CD4-positive, alpha-beta T cell treated with Interleukin-15 for 1 hour (primary cell): ENCODE measurements at places on chromosomes 3 and 15.

DNA sequence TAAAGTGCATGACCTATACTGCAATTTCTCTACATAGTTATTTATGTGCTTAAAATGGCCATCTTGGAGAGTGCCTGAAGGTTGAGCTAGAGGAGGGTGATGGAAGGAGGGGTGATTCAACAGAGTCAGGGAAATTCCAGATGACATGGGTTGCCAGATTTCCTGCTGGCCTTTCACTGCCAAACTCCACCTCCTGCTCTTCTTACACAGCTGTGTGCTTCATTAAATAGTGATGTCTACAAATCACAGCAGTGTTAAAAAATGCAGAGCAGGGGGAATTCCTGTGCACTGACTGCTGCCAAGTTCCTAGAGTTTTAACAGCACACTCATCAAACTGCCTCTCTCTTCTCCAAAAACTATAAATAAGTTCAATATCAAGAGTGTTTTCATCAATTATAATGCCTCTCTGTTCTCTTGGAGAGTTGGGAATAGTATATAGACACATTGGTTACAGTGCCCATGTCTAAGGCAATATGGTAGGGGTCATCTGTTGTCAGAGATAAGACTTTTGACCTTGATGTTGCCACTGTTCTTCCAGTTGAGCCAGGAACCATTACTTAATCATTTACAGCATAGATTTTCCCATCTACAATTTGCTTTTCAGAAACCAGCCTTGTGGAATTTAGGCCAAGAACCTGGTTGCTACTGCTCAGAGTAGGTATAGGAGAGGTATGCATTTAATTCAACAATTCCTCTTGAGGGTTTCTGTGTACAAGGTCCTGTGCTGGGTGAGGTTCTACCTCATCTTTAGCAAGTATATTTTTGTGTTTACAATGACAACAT is 79.6 kb downstream of the TP63 start:
- DNase-seq, result no peak

DNA sequence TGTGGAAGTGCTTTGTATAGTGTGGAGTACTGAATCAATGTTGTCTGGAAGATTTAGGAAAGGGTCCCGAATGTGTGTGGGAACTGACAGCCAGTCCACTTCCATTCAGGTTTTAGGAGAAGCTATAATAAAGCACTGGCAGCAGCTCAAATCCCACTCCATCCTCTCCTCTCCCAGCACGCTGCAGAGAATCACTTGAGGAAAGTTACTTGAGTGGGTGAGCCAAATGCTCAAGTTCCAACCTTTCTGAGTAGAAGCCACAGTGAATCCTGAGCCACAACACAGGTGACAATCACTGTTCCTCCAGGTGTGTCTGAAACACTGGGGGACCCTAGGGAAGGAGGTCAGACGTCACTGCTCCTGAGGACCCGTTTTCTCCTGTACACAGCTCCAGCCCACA is 106.5 kb downstream of the TIGIT start:
- DNase-seq, result no peak

DNA sequence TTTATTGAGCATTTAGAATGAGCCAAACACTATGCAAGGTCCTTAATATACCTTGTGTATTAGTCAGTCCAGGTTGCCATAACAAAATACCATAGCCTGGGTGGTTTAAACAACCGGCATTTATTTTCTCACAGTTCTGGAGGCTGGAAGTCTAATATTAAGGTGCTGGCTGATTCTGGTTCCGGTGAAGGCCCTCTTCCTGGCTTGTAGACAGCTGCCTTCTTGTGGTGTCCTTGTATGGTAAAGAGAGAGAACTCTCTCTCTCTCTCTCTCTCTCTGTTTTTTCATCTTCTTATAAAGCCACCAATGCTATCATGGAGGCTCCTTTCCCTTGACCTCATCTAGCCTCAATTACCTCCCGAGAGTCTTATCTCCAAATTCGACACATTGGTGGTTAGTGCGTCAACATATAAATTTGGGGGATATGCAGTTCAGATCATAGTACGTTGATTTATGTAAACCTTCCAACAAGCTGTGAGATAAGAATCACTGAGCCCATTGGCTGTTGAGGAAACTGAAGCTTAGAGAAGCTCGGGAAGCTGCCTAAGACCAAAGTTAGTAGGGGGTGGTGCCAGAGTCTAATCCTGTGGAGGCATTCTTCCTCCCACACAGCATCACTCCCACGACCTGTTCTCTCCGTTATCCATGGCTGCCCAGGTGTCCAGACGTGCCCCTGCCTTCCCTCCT is 298.0 kb upstream of the PROK2 start:
- DNase-seq, result no peak

DNA sequence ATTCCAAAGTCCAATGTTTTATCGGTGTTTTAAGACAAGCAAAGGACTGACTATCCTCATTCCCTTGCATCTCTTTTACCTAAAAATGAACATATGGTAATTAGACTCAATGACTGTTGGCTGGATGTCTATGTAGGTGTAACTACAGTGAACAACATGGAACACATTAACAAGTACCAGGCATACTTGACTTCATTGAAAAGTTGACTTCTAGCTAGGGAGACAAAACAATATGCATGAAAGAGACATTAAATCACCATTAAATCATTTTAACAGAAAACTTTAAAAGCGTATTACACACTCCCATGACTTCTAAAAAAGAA is 34.3 kb upstream of the ANPEP start:
- no peak for DNase-seq

- peak; percentile 85 for DNase-seq
Measured at GRCh38 chr3:49358217-49358883, at the start of gene GPX1. Gene GPX1 (minus strand): TSS chr3:49358353. CDS start chr3:49358278, 75 bp downstream.

DNA sequence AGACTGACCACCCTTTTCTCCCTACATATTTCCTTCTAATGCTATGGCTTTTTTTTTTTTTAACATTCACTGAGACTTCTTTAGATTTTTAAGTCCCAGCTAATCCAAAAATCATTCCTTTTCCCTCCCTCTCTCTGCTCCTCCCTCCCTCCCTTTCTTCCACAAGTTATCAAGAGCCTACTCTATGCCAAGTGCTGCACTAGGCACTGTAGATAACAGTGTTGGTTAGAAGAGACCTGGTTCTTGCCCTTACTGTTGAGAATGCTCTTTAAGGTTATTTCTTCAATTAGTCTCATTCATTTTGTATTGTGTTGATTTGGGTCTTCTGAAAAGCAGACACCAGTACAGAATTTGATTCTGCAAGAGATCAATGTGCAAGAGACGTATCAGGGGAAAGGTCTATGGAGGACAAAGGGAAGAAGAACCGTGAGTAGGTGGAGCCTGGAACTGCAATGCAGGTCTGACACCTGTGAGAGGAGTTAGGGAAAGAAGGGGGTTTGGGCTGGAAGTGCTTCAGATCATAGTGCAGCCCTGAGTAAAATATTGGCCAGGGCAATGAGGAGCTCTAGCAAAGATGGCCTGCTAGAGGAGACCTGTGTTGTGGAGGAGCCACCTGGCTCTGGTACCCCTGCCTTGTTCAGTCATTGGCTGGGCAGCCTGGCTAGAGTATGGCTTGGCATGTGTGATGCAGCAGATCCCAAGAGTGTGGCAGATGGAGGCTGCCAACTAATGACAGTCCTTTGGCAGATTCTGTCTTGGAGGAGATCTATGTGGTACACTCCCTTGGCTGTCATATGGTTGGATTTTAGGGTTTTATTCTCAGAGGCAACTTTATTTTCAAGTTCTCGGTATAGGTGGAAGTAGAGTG is 9.7 kb upstream of the PCOLCE2 start:
- no peak for DNase-seq

DNA sequence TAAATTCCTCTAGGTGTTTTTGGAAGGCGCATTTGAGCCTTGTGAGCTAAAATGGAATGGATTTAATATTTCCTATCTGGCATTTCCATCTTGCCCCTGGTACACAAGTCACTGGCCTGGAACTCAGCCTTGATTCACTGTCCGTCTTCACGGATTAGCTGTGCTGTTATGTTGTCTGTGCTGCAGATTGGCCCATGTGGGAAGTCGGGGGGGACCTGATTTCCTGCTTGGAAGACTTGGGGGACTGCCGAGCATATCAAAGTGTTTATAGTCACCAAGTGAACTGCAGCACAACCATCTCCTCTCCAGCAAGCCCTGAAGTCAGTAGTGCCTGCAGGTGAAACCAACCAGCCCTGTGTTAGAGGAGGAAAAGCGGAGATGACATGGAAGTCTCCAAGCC is 12.2 kb downstream of the GHRL start:
- DNase-seq, result no peak

GRCh38 chr3:78277801-78278200 is 1237.9 kb downstream of the ROBO2 start:
- no peak for DNase-seq

GRCh38 chr15:49620199-49620598 is 419 bp downstream of the FAM227B start:
- DNase-seq, result no peak

DNA sequence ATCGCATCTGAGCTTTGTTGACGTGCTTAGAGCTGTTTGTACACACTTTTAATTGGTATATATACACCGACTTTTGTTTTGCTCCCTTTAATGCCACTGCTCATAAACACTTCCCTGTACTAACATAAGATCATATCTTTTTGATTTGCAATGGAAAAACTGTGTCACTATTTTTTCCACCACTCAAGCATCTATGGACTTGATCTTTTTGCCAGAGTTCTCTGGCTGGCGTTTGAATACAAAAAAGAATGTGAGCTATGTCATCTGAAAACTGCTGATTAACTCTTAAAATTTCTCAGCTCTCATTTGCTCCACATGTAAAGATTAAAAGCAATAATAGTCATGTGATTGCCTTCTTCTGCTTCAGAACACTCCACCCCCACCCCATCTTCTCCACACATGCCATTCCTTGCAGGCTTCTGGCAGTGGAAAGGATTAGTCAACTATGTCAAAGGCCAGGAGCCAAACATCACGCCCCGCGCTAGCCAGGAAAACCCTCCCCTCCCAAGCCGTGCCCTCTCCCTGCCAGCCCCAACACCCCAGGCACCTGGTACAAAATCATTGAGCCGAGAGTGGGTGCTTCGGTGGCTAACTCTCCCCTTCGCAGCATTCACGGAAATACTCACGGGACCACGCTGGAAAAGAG is 123.4 kb upstream of the MEF2A start:
- no peak for DNase-seq

DNA sequence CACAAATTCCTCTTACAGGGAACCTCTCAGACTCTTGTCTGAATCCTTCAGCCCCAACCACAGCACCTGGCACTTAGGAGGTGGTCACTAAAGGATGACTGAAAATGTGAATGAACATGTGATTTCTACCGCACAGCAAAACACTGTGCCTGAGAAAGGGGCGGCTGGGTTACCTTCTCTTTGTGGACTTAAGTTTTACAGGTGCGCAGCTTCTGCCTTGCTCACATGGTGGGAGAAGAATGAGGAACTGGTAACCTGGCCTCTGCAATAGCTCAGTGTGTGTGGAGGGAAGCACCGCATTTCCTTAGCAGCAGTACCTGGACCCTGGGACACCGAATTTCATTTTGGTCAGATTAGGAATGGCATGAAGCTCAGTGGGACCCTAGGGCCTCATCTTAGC is 9.8 kb upstream of the ETV5 start:
- DNase-seq, result no peak

DNA sequence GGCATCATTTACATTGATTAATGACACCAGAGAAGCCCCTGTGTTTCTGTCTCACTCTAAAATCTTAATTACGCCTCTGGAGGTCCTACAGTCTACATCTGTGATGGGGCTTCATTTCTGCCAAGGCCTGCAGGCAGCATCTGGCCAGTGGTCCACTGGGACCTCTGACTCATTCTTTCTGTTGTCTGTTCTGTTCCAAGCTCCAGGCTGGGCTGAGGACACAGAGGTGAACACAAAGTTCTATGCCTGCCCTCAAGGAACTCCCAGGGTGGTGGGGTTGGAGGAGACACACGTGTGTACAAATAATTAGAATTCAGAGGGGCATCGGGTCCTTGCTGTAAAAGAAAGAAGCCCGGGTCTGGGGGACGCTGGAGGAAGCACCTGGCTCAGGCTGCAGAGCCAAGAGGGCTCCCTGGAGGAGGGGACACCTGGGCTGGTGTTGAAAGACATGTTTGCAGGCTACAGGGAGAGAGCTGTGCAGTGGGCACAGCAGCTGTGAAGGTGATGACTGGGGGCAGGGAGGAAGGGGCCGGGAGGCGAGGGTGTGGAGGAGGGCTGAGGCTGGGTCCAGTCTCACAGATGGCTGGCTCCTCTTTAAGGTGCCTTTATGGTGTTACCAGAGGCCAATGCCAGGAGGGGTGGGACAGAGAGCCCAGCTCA is 103.3 kb upstream of the PRR23E start:
- no peak for DNase-seq

- no peak for DNase-seq
Measured at GRCh38 chr15:79463781-79464270, 31.7 kb downstream of the MINAR1 start.

DNA sequence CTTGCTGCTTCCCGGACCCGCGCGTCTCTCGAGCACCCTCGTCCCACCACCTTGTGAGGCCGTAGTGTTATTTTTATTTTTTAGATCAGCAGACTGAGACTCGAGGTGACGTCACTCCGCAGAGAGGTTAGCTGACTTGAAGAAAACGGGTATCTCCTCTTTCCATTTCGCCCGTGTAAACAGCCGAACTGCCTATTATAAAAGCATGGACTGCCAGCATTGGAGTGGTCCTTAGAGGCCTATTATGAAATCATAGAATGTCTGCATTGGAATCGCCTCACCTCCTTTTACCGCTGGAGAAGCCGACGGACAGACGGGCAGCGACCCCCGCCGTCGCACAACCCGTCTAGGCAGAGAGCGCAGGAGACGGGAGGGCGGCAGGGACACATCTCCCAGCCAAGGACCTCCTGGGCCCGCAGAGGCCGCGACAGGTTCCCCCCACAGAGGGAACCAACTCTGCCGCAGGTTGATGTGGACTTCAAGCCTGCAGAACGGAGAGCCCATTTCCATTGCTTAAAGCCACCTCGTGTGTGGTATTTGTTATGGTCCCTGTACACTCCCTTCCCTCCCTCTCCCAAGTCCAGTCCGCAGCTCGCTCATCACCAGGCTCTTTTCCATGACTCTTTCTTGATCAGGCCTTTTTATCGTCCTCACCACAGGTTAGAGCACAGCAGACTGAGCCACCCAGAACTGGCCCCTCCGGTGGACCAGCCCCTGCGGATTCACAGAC is 540 bp upstream of the PPP1R2 start:
- DNase-seq, result no peak

DNA sequence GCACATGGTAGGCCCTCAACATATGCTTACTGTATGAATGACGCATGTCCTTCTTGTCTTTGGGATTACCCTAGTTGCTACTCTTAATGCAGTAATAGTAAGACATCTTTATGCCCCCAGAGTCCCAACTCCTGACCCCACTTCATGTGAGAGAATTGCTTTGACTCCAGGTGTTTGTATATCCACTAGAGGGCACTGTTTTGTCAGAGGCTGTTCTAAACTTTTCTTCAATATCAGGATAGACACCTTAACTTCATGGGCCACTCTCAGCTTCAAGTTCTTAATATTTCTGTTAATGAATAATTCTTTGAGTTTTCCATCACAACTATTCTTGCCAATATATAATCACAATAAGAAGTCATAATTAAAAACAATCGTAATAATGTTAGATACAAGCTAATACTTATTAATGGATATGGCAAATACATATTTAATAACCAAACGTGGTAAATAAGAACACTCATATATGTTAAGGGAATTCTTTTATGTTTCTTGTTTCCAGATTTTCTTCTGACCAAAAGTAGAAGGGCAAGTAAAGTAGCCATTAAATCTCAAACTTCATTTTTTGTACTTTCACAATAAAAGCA is 337.2 kb upstream of the DNAJC19 start:
- no peak for DNase-seq
